ENCODE measurements at places on chromosomes 7 and 10.
A peak's percentile ranks its signal among the peaks of the same experiment; 100 is the strongest.

DNA sequence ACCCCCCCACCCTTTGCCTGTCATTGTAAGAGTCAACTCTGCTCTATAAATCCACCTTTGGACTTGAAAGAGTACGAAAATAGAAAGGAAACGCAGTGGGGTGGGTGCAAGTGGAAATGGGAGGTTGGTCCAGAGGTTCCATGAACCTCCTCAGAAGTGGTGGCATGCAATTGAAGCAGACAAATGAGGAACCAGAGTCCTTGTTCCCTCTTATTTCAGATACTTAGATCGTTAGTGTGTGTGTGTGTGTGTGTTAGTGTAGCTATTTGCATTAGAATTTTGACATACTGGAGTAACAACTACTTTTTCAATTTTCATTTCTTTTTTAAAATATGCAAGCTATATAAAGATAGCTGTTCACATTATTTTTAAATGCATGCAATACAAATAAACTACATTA is 18.1 kb upstream of the TFAM start:
- DNase-seq: no peak

DNA sequence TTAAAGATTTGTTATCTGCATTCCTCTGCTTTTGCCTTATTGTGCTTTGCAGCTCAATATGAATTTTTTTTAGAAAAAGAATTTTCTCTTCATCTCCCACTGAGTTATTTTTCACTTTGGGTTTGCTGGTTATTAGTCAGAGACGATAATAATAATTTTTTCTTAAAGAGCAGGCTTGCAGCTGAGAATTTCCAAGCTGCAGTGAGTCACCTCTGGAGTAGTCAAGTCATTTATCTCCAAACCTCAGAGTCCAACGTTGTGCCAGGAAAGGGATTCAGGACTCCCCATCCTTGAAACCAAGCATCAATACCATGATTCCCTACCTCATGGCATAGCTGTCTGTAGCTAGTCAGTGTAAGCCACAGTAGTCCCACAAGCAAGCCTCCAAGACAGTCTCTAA is 15.2 kb upstream of the EGR2 start:
- no peak for DNase-seq

- DNase-seq: peak; percentile 37
Measured at GRCh38 chr7:11212080-11212711, 238.5 kb downstream of the PHF14 start.

- no peak for DNase-seq
Measured at GRCh38 chr10:10814069-10814468, 203.6 kb upstream of the CELF2 start.

DNA sequence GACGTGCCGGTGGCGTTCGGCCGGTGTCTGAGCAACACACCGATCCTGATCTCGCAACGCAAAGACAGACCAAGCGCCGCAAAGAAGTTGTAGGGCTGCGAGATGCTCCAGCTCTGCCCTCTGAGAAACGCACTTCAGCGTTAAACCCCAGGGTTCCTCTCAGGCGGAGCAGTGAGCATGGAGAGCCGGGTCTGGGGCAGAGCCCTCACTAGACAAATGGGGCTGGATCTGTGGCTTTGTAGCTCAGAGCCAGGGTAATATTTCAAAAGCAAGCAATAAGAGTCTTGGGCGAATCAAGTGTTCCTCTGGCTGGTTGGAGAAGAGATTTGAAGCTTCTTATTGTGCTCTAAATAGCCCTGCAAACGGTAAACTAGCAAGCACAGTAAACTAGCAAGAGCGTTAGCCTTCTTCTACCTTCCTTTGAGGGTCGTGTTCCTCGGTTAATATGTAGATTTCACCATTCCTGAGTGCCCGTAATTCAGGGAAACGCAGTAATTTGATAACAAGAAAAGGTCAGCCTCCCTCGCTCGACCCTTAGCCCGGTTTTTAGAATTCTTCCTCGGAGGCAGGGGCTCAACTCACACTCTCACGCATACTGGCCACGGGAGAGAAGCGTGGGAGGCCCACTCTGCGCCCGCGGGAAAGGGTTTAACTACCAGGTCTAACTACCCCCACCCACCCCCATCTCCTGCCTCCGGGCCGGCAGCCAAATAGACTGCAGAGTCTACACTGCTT is 6.7 kb downstream of the SKAP2 start:
- no peak for DNase-seq

DNA sequence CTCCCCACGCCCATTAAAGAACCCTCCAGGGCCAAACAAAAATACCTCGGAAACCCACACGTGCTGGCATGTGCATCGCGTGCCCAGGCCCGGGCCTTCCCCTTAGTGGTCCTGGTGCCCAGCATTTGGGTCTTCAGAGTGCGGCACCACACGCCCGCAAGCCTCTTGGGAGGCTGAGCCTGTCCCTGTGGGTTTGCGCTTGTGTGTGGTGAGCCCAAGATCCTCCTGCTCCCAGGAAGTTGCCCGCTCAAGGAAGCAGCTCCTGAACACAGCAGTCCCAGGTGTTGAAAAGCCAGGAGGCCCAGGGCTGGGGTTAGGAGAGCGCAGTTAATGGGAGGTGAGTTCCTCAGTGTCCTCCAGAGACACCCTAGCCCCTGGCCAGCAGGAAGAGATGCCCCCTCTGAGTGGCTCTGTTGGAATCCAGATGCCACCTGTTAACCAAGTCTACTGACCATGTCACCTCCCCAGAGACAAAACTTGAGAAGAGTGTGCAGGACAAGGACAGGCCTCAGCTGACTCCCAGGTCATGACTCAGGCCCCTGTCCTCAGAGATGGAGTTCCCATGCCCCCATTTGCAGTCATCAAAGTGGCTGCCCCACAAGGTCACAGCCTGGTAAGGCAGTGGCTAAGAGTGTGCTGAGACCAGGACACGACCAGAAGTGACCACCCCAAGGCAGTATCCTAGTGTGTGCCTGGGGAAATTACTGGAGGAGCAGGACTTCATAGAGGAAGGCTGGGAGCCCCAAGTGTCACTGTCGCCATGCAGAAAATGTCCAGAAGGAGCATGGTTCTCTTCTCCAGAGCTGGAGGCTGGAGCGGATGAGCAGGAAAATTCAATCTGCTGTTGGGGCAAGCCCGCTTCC is 5.2 kb downstream of the FZD9 start:
- DNase-seq: no peak

- no peak for DNase-seq
Measured at GRCh38 chr7:25698451-25699113, 453.4 kb upstream of the NFE2L3 start.

DNA sequence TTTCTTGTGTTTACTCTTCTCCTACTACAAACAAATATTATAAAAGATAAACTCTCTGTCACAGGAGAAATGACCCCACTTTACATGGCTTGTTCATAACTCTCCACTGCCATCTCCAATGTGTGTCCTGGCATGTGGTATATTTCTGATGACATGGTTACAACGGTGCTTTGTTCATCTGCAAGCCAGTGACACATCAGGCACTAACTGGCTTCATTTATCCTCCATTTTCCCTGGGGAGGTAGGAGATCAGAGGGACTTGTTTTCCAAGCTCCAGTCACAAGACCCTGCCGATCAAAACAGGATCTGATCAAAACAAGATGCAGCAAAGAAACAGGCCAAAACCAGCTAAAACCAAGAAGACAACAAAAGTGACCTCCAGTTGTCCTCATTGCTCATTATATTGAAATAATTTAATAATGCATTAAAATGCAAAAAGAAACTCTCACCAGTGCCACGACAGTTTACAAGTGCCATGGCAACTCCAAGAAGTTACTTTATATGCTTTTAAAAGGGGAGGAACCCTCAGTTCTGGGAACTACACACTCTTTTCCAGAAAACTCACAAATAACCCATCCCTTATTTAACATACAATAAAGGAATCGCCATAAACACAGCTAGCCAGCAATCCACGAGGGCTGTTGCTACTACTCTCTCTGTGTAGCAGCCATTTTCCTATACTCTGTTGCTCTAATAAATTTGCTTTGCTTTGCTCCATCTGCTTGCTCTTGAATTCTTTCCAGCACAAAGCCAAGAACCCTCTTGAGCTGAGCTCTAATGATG is 224.2 kb downstream of the XPNPEP1 start:
- DNase-seq: no peak

DNA sequence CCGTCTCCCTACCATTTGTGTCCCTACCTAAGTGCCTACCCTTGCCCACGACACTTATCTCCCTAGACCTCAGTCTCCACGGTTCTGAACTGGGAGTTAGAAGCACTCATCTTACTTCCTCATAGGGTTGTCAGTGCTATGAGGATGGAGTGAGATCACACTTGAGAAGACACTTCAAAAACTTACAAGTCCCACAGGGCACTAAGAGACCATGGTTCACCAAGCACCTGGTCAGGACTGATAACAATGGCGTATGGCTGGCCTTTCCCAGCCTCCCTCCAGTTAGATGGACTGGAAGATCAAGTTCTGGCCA is 43.2 kb downstream of the KCNMA1 start:
- no peak for DNase-seq

- no peak for DNase-seq
Measured at GRCh38 chr10:18216482-18216881, 76.3 kb downstream of the CACNB2 start.

- DNase-seq: no peak
Measured at GRCh38 chr7:94003446-94004023, 620 bp downstream of the BET1 start.

GRCh38 chr7:140533394-140533872 is 54.1 kb upstream of the MKRN1 start:
- DNase-seq: no peak

DNA sequence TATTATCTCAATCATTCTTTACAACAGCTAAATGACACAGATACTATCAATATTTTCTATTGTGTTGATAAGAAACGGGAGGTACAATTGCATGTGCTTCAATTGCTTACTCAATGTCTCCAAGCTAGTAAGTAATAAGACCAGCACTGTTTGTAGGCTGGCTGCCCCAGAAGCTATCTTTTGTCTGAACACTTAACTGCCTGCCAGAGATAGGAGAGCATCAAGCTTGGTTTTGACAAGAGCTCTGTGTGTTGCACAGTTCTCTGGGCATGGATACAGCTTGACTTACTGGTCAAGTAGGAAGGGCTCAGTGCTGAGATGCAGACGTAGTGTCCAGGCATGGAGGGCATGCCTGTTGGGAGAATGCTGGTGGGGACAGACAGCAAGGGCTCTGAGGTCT is 26.3 kb upstream of the CAPZA2 start:
- DNase-seq: no peak

GRCh38 chr10:98338896-98339295 is 70.9 kb upstream of the LOXL4 start:
- no peak for DNase-seq

DNA sequence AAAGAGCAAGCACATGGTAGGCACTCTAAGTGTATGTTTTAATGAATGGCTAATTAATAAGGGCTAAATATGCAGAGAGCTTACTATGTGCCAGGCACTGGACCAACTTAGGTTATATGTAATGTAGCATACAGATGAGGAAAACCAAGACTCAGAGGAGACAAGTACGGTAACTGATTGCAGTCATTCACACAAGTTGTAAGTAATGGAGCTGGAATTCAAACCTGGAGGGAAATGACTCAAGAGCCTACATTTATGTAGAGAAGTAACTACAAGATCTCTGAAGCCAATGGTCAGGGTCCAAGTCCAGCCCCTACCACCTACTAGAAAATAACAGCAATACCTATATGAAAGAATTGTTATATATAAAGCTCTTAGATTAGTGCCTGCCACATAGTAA is 97.3 kb upstream of the KCNIP2 start:
- DNase-seq: no peak

DNA sequence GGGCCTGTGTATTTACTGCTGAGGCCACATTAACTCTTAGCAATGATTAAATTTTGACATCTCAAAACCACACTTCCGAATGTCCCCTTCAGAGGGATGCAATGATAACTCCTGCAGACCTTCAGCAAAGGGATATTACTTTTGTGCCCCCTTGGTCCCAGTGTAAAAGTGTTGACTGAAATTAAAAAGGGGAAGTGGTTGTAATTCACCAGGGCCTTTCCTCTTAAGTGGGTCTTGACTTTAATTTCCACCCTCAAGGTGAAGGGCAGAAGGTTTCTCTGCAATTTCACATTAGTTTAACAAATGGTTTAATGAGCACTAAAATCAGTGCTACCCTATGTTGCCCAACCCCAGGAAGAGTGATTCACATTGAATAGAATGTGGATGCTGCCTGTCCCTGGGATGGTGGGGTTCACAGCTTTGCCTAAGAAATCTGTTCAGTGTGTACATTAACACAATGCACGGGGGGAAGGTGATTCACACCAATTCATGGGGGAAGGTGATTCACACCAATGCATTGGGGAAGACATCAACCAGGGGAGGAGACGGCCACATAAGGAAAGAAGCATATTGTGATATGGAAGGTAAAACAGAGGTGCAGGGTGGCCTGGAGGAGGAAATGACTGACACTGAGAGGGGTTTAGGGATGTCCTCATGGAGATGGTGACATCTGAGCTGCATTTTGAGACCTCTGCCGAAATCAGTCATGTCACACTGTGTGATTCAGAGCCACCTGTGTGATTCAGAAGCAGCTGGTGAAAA is 19.4 kb upstream of the TNS3 start:
- DNase-seq: no peak

DNA sequence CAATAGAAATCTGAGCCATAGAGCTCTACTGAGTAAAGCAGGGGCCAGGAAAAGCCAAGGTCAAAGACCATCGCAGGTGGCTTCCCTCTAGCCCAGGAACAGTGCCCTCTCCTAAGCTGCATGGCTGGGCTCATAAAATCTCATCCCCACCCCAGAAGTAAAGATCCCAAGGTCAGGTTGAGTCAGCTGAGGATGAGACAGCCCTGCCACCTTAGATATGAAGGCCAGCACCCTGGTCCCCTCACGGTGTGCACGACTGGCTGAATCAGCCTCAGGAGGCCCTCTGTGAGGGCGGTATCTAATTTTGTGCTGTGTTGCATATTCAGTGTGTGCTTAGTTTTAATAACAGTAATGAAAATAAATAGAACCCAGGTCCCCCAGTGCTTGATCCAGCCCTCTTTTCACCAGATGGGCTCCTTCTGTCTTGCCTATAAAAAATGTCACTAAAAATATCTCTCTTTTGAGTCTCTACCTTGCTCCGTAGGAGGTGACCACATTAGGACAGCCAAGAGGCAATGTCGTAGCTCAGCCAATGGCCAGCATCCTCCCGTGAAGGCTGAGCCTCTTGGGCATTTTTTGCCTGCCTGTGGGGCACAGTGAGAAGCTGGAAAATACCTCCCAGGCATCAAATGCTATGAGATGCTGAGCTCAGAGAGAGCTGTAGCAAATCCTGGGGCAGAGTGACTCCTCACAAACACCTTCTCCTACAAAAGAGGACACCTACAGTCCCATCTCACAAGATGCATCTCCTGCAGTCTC is 424.0 kb downstream of the PLXNA4 start:
- DNase-seq: no peak

GRCh38 chr10:77744245-77744644 is 106.6 kb upstream of the KCNMA1 start:
- no peak for DNase-seq

DNA sequence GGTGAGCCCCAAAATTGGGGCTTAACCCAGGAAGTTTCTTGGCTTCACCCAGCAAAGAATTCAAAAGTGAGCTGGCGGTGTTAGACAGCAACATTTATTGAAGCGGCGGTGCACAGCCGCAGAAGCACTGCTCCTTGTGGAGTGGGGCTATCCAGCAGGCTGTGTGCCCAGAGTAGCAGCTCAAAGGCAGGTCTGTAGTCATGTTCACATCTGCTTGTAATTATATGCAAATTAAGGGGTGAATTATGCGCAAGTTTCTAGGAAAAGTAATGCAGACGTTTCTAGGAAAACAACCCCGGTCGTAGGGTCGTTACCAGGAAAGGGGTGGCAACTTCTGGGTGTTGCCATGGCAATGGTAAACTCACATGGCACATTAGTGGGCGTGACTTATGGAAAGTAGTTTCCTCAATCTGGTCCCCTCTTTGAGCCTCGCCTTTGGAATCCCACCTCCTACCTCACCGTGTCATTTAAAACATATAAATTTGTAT is 13.7 kb upstream of the KBTBD2 start:
- DNase-seq: peak; percentile 82

- DNase-seq: no peak
Measured at GRCh38 chr10:85222300-85222699, 893.9 kb downstream of the CCSER2 start.
